ENCODE measurements at places on chromosomes 5 and 9.

GRCh38 chr5:52854949-52855348 lies 67.2 kb downstream of the ITGA1 start:
- DNase-seq = no peak

GRCh38 chr9:108386032-108386431 lies 469.8 kb downstream of the ACTL7B start:
- no peak for DNase-seq

DNA sequence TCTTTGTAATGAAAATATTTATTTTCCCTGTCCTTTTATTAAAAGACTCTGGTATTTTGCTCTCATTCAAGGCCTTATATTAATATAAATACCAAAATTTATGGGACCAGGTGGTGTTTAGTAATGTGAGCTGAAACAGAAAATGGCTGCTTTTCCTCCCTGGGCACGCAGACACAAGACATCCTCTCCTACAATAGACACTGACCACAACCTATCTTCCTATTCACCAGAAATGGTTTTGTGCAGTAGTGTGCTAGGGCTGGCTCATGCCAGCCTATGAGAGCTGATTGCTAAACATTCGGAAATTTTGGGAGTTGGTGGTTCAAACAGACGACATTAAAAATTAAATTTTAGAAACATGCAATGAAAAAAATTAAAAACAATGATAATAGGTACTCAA lies 338.2 kb downstream of the BNC2 start:
- DNase-seq = no peak

GRCh38 chr9:133403766-133404453 lies 13.9 kb downstream of the REXO4 start:
- DNase-seq = peak; percentile 55

DNA sequence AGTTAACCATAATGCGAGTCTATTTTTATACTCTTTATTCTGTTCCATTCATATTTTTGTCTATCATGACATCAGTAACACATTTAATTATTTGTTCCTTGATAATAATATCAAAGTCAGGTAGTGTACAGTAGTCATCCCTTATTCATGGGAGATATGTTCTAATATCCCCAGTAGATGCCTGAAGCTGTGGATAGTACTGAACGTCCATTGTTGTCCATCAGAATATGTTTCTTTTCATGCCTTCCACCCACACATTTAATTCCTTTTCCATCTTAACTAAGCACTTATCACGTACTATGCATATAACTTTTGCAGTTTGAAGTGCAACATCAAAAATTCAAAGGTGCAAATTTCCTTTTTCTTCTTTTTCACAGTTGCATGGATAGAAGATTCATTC lies 53.6 kb downstream of the FER start:
- no peak for DNase-seq

- peak; percentile 26 for DNase-seq
These were observed 218.4 kb upstream of the MVB12B start for GRCh38 chr9:126108240-126108639.

GRCh38 chr5:6487081-6487480 lies 38.4 kb downstream of the UBE2QL1 start:
- DNase-seq = no peak

GRCh38 chr9:6428940-6429889 lies 16.2 kb downstream of the UHRF2 start:
- no peak for DNase-seq

DNA sequence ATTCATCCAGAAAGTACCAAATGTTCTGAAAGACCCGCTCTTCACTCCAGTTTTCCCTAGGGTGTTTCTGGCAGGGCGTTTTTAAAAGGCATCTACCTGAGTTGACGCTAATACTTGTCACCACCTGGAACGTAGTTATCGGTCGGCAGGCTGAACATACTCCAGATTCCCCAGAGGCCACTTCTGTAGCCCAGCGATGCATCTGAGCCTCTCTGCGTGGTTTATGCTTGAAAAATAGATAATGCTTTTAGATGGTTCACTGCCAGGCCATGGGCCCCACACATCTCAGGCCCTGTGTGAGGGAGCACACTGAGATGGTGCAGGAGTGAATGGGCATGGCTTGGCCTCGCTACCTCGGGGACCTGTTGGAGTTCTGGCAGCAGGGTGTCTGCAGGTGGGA lies 33.0 kb upstream of the NCS1 start:
- no peak for DNase-seq

GRCh38 chr9:74501570-74501969 lies 4.4 kb downstream of the RORB start:
- no peak for DNase-seq

- no peak for DNase-seq
These were observed 130.3 kb upstream of the CNTLN start for GRCh38 chr9:17004500-17004899.

DNA sequence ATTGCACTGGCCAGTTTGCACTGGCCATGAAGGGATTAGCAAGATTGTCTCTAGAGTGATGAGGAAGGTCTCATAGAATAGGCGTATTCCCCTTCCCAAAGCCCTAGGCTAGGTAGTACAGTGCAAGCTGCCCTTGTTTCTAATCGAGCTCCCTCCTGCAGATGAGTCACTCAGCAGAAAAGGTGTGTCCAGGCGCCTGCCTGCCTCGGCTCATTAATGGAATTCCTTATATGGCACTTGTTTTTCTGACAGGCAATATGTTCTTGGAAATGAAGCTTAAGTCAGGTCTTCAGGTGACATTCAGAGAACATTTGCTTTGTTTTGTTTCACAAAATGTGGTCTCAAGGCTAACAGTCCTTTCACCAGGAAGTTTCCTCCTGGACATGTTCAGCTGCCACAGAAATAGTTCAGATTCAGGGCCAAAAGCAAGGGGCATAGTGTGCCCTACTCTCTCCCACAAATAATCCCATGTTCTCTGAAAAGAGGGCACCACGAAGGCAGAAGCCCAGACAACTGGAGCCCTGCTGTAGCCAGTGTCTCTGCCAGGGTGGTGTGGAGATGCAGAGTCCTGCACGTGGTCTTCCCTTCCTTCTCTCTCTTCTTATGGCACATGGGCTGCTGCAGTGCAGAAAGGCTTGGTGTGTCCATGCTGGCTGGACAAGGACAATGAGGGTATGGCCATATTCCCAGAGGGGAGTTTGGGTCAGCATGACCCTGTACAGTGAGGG lies 281.1 kb upstream of the MAP3K1 start:
- DNase-seq = peak; percentile 18

DNA sequence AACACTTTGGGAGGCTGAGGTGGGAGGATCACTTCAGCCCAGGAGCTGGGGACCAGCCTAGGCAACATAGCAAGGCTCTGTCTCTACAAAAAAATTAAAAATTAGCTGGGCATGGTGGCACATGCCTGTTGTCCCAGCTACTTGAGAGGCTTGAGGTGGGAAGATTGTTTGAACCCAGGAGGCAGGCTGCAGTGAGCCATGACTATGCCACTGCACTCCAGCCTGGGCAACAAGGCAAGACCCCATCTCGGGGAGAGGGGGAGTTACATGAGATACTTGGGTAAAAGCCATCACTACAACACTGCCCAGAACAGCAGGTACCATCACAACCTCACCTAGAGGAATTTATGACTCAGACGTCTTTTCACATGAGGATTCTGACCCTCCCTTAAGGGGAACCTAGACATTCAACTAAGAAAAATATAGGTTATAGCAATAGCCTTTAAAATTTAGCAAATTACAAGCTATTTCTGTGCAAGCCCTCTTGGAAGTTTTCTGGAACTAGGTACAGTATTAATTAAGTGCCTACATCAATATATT lies 143.5 kb downstream of the NFIB start:
- no peak for DNase-seq

GRCh38 chr5:53416144-53416738 lies 64.2 kb upstream of the FST start:
- DNase-seq = no peak

DNA sequence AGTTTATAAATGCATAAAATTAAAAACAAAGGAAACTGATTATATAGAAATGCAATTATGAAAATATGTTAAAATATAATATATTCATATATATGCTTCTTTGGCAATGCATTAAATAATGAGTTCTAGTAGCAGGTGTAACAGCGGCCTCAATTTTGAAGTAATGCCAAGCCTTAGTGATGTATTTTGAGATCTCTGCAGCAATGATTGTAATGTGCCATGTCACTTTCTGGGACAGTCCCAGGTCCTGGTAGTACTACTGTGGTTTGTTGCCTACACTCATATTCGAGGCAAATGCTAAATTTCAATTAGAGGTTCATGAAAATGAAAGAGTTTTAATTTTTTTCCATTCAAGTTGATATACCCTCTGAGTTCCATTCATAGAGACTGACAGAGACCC lies 75.8 kb upstream of the ORM1 start:
- DNase-seq = no peak

DNA sequence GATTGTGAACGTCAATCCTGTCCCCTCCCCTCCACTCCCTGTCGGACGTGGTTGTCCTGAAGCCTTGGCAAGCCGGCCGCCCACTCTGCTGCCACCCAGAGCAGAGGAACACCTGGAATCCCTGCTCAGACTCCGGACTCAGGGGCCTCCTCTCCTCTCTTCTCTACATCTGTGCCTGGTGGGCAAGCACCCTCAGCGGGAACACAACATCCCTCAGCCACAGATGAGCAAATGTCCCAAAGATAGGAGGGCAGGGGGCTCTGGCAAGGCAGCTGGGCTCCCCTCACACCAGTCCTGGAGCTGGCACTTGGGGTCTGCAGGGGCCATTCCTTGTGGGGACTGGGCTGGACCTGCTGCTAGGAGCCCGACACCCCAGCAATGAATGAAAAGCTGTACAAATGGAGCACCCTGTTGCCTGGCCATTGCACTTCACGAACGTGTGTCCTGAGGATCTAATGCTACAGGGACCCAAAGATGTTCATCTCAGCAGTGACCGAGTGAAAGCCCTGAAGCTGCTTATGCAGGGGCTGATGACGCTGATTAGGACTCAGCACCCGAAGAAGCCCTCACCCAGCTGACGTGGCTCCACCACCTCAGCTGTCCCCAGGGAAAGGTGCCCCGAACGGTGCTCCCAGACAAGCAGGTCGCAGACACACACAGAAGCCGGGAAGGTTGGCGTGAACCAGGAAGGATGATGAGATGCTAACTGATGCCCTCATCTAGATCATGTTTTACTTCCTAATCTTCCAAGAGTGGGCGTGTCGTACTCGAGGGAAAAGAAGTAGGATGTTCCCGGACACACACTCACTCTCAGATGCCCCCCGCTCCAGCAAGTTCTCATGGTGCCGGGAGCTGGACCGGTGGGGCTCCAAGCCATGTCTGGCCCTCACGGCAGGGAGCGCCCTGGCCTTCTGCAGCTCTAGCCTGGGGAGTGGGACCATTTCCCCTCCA lies 177.0 kb upstream of the PPP1R26 start:
- no peak for DNase-seq

DNA sequence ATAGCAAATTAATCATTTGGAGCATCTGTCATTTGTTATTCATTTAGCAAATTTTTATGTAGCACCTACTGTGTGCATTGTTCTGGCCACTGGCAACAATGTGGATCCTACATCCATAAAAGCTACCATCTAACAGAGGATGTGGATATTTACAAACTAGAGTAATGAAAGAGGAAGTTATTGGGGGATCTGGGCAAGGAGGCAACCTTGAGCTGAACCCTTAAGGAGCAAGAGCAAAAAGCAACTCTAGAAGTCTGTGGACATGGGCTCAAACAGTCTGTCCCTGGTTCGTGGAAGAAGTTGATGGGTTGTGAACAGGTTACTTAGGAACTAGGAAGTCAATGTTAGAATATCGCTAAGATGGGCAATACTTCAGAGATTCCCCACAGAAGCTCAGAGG lies 259.9 kb downstream of the SYK start:
- no peak for DNase-seq

GRCh38 chr5:96826071-96826470 lies 18.3 kb upstream of the ERAP1 start:
- no peak for DNase-seq

GRCh38 chr9:73577848-73578247 lies 426.2 kb downstream of the ANXA1 start:
- peak; percentile 10 for DNase-seq

- DNase-seq = no peak
These were observed 95.9 kb downstream of the HRH2 start for GRCh38 chr5:175753536-175754402.

GRCh38 chr9:110029429-110029955 lies 178.5 kb downstream of the C9orf152 start:
- DNase-seq = no peak

DNA sequence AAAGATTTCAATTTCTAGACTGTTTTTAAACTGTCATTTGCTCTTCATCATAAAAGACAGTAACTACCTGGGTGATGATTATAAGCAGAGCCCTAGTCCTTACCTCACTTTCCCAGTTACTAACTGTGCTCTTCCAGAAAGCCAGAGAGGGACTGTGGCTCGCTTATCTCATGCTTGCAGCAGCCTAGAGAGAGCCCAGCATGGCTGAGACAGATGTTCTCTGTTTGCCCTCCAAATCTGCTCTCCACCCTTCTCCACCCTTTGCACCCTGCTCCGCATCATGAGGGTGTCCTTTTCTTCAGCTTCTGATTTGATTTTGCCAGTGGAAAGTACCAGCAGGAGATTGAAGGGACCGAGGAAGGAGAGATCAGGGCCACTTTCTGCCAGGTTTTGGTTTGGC lies 61.2 kb upstream of the SELENOP start:
- no peak for DNase-seq

DNA sequence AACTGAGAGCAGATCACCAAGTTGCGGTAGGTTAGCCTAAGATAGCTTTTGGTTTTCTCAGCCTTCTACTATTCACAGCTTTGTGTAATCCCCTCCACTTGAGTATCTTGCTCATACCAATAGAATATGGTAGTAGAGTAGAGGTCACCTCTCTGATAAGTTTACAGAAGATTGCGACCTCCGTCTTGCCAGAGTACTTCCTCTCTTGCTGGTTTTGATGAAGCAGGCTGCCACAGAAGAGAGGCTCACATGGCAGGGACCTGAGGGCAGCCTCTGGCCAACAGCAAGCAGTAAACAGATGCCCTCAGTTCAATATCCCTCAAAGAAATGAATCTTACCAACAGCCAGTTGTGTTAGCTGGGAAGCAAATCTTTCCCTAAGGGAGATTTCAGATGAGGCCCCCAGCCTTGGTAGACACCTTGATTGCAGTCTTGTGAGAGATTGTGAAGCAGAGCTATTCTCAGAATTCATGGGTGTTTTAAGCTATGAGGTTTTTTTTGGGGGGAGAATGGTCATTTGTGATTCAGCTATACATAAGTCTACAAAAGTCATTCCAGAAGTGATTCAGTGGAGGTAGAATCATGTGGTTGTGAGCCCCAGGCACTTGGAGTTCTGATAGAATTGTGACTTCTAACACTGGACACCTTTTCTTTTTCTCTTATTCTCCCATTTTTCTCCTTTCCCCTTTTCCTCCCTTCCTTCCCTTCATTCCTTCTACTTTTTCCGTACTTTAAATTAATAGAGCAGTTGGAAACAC lies 22.7 kb upstream of the CDKN2B start:
- DNase-seq = no peak

DNA sequence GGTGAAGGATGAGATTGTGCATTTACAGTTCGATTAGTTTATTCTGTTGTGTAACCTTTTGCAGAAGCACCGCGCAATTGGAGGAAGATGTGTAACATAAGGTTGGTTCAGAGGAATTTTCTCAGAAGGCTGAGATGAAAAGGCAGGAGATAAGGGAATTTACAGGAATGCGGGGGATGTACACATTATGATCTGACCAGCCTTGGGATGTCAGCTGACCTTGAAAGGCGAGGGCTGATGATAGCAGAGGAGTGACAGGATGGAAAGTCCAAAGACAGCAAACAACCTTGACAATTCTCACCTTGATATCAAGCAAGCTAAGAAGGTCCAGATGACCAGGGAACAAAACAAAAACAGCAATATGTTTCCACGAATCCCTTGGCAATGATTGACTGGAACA lies 88.8 kb downstream of the OTULIN start:
- no peak for DNase-seq

- no peak for DNase-seq
These were observed 167.2 kb downstream of the TTLL11 start for GRCh38 chr9:121925935-121926334.
